Activated CD8-positive, alpha-beta memory T cell treated with anti-CD3 and anti-CD28 coated beads for 1 hour (primary cell): ENCODE measurements at places on chromosomes 1 and 21.

DNA sequence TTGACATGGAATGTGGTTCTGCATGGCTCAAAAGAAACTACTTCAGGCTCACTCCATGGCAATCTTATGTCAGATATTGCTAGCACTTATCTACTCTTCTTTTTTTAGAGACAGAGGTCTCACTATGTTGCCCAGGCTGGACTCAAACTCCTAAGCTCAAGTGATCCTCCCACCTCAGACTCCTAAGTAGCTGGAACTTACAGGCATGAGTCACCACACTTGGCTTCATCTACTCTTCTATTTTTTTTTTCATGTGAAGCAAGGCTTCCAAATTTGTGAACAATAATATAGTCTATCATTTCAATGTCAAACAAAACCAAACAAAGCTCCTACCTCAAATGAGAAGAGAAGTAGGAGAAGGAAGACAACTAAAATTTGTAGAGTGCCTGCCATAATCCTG lies 7.5 kb upstream of the PSEN2 start:
- no peak for DNase-seq

DNA sequence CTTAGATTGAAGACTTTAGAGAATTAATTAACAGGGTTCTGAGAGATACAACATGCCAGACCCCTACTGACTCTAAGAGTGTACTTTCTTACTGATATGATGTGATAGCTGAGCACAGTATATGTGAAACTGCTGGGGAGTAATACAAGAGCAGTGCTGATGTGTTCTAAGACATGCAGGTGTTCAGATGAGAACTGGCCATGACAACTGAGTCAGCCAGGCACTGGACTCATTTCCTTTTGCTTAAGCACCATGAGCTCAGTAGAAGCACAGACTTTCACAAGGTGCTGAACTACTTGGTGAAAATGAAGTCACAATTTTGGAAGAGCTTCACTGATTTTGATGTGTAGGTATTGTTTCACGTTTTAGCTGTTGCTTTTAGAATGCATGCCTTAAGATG lies 15.9 kb upstream of the POGZ start:
- DNase-seq = no peak

- DNase-seq = no peak
Observed at GRCh38 chr1:51282605-51283004, 46.5 kb downstream of the RNF11 start.

GRCh38 chr1:93750955-93751354 lies 69.3 kb upstream of the BCAR3 start:
- no peak for DNase-seq

GRCh38 chr1:232423591-232423990 lies 206.3 kb downstream of the SIPA1L2 start:
- no peak for DNase-seq

GRCh38 chr1:183368213-183369108 lies 49.7 kb downstream of the NMNAT2 start:
- no peak for DNase-seq

GRCh38 chr1:211099393-211099792 lies 34.6 kb downstream of the KCNH1 start:
- DNase-seq = no peak

GRCh38 chr1:206490771-206491405 lies 16.4 kb upstream of the RASSF5 start:
- DNase-seq = no peak

DNA sequence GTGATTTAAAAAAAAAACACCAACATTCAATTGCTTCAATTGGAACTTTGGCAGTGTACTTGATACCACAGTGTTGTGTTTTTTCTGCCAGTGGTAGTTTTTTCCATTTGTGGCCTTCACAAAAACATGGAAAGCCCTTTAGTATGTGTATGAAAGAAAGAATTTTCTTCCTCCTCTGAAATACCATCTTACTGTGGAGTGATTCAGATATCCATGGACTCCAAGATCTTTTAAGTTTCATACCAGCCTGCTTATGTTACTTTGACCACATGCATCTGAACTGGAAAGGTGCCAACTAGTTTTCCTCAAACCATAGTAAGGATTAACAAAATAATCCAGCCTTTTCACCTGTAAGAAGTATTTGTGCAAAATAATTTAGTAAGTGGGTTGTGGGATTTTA lies 3.4 kb downstream of the PPP2R5A start:
- DNase-seq = no peak

- no peak for DNase-seq
Observed at GRCh38 chr1:47843059-47843458, 154.1 kb downstream of the TRABD2B start.

DNA sequence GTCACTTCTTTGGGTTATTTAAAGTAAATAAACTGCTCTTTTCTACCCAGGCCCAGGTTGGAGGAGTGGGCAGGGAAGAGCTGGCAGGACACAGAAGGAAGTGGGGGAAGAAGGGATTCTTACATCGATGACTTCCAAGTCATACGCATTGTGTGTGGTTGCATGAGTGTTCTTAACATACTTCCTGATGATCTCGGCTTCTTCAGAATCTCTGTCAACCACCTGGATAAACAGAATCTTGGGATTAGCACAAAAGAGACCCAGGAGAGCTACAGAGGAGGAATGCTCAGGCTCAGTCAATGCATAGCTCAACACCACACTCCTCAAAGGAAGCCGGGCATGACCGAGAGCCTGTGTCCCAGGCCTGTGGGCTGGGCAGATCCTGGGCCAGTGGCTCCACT lies 42.1 kb downstream of the PARP1 start:
- DNase-seq = no peak

- DNase-seq = no peak
Observed at GRCh38 chr1:91725989-91726721, 159.8 kb downstream of the TGFBR3 start.

DNA sequence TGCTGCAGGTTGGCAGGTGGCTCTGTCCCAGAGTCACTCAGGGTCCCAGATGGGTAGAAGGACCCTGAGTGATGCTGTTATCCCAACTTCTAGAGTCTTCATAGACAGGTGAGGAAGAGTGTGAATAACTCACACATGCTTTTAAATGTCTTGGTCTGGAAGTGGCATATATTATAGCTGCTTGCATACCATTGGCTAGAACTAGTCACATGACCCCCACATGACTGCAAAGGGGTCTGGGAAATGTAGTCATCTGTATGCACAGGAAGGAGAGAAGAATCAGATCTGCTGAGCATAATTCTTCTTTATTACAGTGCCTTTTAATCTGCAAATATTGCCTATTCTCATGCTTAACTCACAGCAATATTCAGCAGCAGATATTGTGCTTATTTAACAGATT lies 28.2 kb upstream of the KLHDC7A start:
- DNase-seq = no peak

DNA sequence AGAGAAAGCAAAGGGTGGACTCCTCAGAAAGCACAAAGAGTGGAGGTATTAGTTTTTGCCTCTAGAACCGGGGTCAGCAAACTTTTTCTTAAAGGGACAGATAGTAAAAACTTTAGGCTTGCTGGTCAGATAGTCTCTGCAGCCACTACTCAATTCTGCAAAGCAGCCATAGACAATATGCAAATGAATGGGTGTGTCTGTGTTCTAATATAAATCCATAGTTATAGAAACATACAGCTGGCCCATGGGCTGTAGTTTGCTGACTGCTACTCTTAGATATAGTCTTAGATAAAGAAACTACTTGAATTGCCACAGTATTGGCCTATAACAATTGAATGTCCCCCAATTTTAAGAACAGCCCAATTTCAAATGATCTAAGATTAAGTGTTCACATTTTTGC lies 101.6 kb upstream of the CACHD1 start:
- no peak for DNase-seq

- DNase-seq = no peak
Observed at GRCh38 chr1:201730611-201731010, 98.3 kb upstream of the IPO9 start.

DNA sequence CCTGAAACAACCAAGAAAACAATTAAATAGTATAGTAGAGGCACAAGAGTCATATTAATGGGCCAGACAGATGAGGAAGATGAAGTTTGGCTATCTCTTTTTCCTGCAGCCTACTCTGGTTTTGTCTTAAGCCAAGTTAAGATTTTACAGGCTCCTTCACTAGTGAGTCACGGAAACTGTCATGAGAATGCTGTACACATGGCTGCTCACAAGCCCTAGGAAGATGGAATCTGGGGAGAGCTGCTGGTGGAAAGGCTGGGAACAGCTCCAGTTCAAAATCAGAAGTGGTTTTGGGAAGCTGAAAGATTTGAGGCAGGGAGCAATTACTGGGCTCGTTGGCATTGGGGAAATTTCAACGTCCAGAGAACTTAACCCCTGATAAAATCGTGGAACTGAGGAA lies 46.4 kb upstream of the S1PR1 start:
- DNase-seq = no peak

DNA sequence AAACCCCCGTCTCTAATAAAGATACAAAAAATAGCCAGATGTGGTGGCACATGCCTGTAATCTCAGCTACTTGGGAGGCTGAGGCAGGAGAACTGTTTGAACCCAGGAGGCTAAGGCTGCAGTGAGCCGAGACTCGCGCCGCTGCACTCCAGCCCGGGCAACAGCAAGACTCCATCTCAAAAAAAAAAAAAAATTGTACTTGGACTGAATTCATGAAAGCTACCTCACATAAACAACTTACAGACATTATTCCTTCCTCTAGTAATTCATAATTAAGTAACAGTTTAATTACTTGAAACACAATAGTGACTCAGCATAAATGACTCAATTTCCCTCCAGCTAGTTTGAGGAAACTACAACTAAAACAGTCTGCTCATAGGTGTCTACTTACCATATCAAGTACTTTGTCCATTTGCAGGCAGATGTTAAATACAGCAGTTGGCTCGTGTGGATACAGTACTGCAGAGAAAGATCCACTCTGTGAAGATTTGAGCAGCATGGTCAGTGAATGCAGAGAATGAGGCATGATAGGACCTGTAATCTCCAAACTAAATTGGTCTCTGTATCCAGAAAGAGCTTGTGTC lies 9.4 kb downstream of the DONSON start:
- no peak for DNase-seq

GRCh38 chr1:16421201-16421600 lies 16.0 kb downstream of the SPATA21 start:
- DNase-seq = no peak

DNA sequence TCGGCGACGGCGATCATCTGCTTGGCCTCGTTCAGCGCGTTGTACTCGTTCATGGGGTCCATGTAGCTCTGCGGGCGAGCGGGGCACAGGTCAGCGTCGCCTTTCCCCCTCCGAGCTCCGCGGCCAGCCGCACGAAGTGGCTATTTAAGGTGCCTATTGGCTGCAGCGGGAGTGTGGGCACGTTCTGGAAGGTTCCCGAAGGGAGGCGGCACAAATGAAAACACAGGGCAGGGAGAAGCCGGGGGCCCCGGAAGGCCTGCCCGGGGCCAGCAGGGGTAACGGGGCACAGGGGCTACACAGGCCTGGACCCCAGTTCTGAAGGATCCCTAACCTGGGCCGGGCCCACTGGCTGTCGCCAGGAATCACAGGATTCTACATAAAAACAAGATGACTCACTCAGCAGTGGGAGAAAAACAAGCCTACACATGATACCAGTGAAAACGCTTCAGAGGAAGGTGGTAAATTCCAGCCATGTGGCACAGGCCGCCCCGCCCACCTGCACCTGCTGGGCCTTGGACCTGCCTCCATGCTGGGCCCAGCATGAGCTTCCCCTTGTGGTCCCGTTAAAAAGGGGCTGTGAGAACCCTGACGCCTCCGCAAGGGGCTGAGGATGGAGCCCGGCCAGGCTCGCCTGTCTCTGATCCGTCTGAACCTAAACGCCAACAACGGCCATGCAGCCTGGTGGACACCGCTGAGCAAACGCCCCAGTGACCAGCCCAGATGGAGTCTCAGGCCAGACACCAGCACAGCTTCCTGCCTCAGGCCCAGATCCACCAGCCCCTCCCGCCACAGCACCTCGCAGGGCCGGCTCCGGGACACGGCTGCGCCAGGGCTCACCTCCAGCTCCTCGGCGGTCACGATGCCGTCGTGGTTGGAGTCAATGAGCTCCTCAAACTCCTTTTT lies 3.9 kb upstream of the TNFRSF4 start:
- DNase-seq = no peak

DNA sequence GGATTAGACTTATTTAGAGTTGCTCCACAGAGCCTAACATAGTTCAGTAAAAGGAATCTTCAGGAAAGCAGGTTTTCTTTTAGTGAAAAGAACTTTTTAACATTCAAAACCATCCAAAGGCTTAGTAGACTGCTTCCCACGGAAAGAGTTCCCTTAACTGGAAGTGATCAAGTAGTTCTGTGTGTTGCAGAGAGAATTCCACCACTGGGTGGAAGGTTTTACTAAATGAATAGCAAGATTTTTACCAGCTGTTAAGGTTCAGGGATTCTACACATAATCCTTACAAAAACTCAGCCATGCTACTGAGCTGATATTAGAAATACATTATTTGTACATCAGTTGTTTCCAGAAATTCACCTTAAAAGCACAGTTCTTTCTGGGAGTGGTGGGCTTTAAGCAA lies 119.7 kb downstream of the GDAP2 start:
- DNase-seq = no peak

DNA sequence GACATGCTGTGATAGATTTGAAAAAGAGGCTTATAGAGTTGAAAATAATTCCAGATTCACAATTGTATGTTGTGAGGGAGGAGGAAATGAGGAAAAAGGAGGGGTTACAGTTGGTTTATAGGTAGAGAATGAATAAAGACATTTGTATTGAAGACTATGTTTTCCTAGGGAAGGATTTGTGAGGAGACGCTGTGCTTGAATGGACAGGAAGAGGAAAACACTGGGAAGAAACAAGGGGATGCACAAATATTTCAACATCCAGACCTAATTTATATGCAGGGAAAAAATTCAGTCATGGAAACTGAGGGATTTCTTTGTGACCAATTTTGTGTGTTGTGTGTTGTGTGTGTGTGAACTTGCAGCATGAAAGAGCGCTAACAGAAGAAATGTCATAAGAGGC lies 92.6 kb upstream of the B3GALT2 start:
- no peak for DNase-seq

GRCh38 chr1:41673378-41673777 lies 188.9 kb upstream of the EDN2 start:
- DNase-seq = no peak

DNA sequence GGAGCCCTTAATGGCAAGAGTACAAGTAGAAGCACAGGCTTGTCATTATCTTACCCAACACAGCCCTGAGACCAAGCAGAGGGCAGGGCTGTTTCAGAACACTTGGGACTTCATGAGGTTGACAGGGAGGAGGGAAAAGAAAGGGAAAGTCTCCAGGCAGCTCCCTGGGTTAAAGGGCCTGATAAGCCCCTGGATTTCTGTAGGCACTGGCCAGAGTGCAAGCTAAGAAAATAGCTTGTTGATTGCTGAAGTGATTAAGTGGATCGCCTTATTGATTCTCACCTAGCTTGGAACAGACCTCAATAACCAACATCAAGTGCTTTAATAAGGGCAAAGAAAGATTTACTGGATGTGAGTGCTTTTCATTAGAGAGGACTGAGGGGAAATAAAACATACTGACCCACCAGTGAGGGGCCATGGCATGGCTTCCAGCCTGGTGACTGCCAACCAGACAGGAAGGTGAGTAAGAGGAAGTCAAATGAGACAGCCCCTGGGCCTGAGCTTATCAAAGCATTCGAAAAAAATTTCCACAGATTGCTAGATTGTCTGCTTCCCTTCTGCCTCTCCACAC lies 121.4 kb upstream of the NFIA start:
- DNase-seq = no peak

- DNase-seq = no peak
Observed at GRCh38 chr1:3536420-3537195, 74.7 kb downstream of the MEGF6 start.

GRCh38 chr1:204076891-204077290 lies 4.0 kb downstream of the SOX13 start:
- DNase-seq = no peak
